NCI-H1694 (cell line): ENCODE measurements at places on chromosomes 11 and 22.

DNA sequence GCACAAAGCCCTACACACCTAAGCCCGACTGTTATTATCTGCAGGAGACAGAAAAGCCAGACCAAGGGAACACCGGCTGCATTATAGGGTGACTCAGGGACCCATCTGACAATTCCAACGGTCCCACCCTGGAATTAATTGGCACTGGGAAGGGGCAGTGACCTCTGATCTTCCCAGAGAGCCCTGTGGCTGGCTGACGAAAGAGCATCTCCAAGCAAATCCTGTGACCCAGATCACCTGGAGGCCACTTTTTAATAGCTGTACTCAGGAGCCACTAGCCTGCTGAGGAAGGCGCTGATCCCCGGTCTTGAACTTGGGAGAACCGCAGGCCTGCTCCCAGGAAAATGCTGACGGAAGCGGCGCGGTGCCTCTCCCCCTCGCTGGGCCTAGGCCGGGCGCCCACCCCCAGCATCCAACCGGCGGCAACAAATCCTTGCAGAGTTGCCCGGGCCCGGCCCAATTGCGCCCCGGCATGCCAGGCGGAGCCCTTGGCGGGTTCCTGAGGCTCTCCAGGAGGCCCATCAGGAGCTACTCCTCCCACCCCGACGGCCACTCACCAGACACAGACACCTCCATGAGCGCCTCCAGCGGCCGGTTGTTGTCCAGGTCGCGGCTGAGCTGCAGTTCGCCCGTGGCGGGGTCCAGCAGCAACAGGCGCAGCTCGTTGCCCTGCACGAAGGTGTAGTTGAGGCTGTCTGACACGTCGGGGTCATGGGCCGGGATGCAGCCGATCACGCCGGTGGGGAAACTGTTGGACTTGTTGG, 4.2 kb downstream of the CELSR1 start:
- DNase-seq: no peak

DNA sequence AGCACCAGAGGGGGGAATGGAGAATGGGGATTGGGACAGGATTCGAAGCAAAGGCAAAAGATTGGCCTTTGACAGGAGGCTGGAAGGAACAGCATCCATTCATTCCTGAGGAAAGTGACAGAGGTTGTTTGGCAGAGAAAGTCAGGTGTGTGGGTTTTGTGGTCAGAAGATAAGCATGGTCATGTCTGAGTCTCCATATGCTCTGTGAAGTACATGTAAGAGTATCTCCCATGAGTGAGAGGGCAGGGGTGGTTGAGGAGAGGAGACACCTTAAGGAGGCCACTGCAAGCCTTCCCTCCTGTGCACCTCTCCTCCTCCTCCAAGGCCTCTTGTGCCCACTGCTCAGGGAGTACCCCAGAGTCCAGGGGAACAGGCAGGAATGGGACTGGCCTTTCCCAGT, 1.9 kb upstream of the NLRP10 start:
- no peak for DNase-seq

GRCh38 chr11:34181251-34181650, 75.8 kb downstream of the NAT10 start:
- DNase-seq: no peak

DNA sequence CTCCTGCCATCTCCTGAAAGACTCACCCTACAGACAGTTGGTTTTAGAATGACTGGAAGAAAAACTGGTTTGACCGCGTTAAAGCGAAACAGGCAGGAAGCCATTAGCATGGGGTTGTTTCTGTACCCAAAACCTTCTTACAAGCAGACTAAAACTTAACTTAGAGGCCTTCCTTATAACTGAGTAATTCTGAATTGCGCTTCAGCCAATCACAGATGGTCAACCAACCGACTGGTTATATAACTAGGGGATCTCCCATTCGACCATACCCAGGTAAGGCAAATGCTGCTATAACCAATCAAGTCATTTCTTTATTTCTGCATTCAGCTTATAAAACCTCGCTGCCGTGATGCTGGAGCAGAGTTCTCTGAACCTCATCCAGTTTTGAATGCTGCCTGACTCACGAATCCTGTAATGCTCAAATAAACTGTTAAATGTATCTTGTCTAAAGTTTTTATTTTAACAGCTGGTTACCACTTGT, 87.8 kb upstream of the DRD2 start:
- no peak for DNase-seq

DNA sequence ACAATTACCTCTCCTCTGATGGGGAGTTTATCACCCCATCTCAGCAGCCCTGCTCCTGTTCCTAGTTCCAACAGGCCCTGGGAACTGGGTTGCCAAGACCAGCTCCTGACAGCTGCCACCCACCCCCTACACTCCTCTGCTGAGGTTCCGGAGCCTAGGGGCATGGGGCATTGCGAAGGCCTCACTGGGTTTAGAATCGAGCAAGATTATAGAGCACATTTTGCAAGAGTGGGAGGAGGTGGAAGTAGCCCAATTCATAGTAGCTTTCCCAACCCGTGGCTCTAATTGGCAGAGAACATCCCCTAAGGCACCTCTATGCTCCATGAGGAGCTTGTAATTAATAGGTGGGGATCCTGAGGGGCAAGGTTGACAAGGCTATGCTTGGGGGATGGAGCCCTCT, 23.0 kb downstream of the MYEOV start:
- no peak for DNase-seq

DNA sequence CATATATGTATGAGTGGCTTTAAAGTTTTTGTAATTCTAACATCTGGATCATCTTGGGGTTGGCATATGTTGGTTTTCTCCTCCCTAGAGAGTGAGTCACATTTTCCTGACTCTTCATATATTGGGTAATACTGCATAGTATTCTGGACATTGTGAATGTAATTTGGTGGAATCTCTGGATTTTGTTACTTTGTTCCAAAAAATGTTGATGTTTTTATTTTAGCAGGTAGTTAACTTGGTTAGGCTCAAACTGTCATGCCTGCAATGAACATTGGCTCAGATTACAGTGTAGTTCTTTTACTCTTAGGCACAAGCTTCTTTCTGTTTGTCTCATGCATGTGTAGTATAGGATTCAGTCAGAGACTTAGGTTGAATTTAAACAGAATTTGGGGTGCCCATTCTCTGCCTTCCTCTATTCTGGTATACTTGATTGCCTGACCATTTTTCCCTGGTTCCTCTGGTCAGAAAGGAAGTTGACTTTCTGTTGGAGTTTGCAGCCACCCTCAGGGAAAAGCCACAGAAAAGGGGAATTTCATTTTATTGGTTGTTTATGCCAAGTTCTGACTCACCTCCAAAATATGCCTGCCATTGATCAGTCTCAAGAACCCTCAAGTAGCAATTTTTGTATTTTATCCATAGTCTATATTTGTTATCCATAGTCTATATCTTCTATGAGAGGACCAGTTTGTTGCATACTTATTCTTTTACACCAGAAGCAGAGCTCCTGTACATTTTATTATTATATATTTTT, 151.7 kb downstream of the UVRAG start:
- DNase-seq: no peak

DNA sequence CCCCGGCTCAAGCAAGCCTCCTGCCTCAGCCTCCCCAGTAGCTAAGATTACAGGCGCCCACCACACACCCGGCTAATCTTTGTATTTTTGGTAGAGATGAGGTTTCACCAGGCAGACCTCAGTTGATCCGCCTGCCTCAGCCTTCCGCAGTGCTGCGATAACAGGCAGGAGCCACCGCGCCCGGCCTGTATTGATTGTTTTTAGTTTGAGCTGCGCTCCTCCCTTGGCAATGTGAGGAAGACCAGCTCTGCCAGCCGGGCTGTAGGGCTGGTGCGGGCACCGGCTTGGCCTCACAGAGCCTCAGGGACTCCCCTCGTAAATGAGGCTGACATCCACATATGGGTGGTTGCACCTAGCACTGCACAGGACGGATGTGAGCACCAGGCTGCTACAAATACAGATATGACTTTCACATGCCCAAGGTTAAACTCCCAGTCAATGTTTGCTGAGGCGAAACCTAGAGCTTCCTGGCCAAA, 7.5 kb upstream of the SLC2A11 start:
- no peak for DNase-seq

GRCh38 chr11:17775035-17775348, 40.4 kb downstream of the KCNC1 start:
- no peak for DNase-seq
